ENCODE measurements at places on chromosomes 5 and 9.

GRCh38 chr9:34701769-34702736 lies 7.9 kb downstream of the CCL21 start:
- peak; percentile 77 for DNase-seq

- DNase-seq = peak; percentile 79
Observed at GRCh38 chr9:128902351-128903078, 18.3 kb upstream of the PHYHD1 start.

GRCh38 chr5:82885627-82886389 lies 191.4 kb downstream of the TMEM167A start:
- no peak for DNase-seq

- DNase-seq = peak; percentile 55
Observed at GRCh38 chr5:52948418-52949076, 40.6 kb upstream of the ITGA2 start.

- DNase-seq = no peak
Observed at GRCh38 chr5:5480481-5481111, 58.1 kb downstream of the ICE1 start.

- DNase-seq = no peak
Observed at GRCh38 chr9:37342493-37342892, 80.0 kb upstream of the GRHPR start.

DNA sequence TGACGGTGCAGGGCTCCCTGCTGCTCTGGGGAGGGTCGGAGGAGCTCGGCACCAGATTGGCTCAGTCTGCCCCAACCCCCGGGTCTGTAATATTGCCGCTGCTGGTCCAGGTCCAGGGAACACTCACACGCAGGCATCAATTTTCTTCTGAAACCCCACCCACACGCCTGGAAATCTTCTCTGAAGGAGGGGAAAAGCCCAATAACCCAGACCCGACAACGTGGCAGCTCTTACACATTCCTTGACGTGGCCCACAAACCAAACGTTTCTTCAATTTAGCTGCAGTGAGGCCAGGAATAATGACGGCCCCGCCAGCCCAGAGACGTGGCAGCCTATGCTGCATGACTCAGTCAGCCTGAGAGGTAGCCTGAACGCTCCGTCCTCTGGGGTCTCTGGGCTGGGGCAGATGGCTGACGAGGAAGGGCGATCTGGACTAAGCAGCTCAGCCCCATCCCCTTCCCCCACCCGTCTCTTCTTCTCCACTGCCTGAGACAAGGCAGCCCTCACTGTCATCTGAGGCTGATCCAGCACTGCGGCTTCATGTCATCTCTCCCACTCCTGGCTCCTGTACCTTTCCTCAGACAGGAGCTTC lies 9.9 kb upstream of the SPARC start:
- DNase-seq = no peak

DNA sequence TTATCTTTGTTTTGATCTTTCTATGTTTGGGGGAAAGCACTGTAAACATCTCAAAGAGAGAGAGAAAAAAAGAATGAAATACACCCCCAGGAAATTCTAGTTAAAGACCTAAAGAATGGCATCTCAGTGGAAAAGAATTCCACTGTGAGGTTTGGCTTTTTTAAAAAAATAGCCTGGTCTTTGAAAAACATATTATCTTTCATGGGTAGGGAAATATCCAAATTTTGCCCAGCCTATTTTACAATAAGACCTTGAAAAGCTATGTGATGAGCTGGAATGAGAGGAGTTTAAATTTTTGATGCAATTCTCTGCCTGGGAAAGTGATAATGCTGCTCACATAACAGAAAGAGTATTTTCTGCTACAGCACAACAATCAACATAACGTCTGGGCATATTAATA lies 348.1 kb upstream of the WWC1 start:
- DNase-seq = no peak
